ENCODE measurements at places on chromosomes 6 and 20.

DNA sequence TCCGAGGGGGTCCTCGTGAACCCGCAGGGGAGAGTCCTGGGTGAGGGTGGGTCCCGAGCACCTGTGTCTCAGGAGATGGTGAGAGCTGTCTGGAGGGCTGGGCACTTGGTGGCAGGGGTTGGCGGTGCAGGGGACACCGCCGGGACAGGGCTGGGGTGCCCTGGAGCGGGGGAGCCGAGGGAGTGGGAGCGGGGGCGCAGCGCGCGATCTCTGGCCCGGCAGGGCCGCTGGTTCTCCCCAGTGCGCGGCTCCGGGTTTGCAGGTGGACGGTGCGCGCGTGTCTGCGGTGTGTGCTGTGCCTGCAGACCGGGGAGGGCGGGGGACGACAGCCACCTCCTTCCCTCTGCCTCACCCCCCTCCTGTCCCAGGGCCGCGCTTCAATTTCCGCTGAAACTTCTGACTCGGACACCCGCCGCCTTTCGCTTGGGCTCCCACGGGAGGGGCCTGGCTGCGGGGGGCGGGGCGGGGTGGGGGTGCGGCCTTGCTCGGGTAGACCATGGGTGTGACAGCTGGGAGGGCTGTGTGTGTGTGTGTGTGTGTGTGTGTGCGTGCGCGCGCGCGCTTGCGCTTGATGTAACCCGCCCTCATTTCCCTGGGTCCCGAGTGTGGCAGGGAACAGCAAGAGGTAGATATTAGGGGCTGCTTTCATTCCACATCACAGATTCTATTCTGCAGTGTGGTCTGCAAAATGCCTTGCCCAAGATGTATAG is 1.2 kb downstream of the TRIB3 start:
- peak; percentile 15 for DNase-seq

DNA sequence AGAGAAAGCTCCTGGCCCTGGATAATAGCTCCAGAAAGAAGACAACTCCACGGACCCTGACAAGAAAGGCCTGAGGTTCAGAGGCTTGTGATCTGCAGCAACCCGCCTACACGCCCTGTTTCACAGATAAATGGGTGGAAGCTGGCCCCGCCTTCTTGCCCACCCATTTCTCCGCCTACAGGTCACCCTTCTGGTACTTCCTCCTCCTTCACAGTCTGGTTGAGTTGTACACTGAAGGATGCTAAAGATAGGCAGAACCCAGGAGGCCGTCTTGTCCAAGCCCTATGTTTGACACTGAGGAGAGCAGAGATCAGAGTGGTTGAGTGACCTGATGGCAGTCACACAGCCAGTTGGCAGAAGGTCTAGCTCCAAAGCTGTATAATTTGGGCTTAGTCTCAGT is 34.2 kb upstream of the MDGA1 start:
- peak; percentile 2 for DNase-seq

DNA sequence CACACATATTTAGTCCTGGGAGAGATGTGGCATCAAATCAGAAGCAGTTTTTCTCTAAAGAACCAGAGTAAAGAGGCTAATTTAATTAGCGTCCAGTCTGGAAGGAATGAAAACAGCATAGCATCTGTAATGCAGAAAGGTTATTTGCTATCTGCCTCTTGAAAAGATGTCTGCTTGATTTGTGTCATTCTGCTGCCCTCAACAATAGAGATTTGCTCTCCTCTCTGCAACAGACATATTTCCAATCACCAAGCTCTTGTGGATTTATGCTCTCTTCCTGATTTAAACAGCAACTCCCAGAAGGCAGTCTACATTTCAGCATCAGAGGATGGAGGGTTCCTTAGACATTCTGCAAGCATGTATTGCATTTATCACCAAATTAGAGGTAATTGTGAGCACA is 53.5 kb upstream of the AKAP12 start:
- no peak for DNase-seq

GRCh38 chr6:6479785-6480184 is 108.7 kb upstream of the LY86 start:
- DNase-seq: no peak

DNA sequence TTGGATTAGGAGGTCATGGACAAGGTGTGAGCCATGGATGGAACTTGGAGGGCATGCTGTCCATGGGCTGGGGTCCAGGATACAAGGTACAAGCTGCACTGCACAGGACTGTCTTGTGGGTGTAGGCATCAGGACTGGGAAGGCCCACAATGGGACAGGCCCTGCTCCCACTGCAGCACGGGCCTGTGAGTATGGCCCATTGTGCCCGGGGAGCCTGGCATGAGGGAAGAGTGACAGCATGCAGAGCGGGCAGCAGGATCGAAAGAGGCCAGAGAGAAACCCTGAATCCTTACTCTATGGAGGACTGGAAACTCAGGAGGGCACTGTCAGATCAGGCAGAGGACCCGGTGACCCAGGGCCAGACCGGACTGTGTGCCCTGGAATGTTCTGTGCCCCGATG is 211.3 kb downstream of the PREX1 start:
- no peak for DNase-seq

GRCh38 chr20:45456632-45457031 is 12.9 kb upstream of the WFDC2 start:
- DNase-seq: no peak

- no peak for DNase-seq
Measured at GRCh38 chr20:46276531-46276930, 31.8 kb downstream of the CDH22 start.

DNA sequence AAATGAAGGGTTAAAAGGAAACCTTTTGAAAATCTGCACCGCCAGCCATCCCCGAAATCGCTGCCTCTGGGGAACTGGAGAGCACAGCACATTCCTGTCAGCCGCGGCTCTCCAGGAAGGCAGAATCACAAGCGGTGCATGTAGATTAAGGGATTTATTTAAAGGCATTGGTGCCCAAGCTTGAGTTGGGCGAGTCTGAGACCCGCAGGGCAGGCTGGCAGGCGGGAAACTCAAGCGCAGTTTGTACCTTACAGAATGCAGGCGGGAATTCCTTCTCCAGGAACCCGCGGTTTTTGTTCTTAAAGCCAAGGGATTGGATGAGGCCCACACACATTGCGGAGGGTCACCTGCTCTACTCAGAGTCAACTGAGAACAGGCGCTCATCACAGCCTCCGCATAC is 10.8 kb downstream of the GPR31 start:
- DNase-seq: no peak

DNA sequence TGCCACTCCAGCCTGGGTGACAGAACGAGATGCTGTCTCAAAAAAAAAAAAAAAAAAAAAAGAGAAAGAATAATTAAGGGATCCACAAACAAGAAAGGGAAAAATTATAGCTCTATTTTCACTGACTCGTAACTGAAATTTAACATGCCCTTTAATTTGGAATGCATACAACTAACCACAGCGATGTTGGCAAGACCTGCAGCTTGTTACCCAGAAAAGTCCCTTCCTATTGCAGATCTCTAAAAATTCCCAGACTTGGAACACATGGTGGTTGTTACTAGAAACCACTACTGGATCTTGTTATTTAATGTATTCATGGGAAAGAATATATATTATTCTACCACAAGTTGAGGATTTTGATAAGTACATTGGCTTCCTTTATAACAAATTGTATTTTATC is 27.8 kb upstream of the SMIM28 start:
- no peak for DNase-seq

DNA sequence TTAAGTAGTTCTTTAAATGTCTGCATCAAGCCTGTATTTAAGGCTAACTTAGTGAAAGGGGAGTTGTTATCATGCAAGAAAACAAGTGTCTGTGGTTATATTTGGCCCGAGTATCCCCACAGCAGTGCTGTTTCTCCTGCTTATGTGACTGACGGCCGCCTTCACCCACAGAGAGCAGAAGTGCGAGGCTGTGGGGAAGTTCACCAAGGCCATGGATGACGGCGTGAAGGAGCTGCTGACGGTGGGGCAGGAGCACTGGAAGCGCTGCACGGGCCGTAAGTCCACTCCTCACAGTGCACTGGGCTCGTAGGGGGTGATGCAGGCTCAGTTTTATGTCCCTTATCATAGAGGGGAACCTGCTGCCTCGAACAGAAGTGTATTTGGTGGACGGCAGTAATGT is 53.2 kb upstream of the SYNJ2 start:
- no peak for DNase-seq

- DNase-seq: no peak
Measured at GRCh38 chr6:21707524-21708319, 114.2 kb downstream of the SOX4 start.

DNA sequence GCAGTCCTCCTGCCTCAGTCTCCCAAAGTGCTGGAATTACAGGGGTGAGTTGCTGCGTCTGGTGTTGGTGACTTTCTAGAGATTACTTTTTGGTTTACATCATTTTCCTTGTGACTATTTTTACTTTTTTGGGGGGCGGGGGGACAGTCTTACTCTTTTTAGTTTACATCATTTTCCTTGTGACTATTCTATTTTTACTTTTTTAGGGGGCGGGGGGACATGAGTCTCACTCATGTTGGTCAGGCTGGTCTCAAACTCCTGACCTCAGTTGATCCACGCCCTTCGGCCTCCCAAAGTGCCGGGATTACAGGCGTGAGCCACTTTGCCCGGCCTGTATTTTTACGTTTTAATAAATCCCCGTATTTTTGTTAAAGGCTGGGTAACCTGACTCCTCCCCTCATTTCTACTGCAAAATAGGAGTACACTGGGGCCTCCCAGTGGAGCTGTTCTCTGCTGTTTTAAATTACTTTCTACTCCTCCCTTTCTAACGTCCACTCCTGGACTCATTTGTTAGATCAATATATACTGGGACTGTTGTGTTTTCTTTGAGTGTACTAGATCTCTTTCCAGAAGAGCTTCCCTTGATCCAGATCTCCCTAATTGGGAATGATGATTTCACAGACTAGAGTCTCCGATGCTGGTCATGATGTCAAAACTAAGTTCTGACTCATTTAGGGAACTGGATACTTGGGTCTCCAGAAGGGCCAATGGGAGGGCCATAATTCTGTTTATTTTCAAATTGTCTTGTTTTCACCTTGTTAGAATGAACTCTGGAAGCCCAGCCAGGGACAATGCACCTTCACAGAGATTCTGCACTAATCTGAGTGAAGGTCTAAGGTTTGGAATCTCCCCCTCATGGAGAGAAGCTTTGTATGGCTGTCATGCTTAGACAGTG is 9.2 kb downstream of the HSPA1B start:
- DNase-seq: no peak

- no peak for DNase-seq
Measured at GRCh38 chr20:50713657-50714101, 17.7 kb upstream of the PARD6B start.

- DNase-seq: no peak
Measured at GRCh38 chr6:32947552-32948465, 5.1 kb downstream of the HLA-DMA start.

DNA sequence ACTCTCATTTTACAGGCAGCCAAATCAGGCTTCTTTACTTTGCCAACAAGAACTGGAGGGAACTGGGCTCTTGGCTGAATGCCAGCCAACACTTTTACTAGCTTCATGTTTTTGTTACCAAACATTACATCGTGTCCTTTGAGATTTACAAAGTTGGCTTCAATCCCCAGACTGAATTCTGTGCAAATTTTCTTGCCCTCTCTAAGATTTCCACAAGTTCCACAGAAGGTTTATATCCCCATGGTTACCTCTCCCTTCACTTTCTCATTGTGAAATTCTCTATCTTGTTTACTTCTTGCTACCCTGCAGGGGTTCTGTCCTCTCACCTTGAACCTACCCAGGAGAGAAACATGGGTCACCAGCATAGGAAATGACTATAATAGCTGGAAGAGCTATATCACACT is 37.6 kb upstream of the PLCB1 start:
- no peak for DNase-seq

DNA sequence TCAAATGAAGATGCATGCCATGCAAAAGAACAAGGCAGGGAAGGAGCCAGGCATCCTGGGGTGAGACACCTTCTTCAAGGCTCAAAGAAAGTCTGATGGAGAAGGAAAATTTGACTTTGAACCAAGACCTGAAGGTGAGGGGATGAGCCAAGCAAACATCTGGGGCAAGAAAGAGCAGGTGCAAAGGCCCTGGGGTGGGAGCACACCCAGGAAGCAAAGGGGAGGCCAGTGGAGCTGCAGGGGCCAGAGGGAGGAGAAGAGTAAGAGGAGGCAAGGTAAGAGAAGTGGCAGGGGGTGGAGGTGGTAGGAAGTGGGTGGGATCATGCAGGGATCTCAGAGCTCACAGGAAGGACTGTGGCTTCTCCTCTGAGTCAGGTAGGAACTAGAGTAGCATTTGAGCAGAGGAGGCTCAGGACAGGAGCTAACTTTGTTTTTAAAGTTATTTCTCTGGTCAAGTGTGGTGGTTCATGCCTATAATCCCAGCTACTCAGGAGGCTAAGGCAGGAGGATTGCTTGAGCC is 49.6 kb downstream of the SLC13A3 start:
- no peak for DNase-seq

DNA sequence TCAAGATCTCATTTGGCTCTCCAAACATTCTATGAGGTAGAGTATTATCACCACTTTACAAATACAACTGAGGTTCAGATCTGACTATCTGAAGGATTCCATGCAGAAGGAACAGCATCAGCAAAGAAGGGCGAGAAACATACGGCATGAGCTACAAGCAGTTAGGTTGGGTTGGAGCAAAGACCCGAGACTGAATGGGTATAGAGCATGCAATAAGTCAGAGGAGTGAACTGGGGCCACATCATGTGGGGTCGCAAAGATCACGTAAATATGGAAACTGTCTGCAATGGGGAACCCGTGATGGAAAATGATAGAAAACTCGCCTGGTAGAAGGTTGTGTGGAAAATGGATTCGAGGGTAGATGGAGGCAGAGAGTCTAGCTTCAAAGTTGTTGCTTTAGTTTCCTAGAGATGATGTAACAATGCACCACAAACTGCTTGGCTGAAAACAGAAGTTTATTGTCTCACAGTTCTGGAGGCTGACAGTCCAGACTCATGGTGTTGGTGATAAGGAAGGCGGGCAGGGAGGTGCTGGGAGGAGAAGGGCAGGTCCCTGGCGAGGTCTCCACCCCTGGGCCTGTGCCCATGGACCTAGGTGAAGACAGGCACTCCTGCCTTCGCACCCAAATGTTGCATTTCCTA is 44.3 kb upstream of the BCLAF1 start:
- no peak for DNase-seq

DNA sequence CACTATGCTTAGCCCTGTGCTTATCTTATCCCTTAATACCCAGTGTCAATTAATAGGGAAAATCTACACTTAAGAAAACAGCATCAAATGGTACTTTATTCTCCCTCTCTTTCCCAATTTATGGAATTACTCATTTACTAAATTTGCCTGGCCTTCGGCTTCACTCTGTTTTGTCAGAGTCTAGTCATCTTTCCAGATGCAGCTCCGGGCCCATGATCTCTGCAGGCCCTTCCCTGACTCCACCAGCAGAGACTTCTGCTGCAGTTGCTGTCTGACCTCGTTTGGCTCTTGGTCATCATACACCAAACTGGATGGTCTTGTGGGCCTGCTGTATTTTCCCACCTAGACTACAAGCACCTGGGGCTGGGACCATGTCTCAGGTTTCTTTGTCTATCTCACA is 27.4 kb downstream of the MRS2 start:
- no peak for DNase-seq

GRCh38 chr20:11716239-11716944 is 201.3 kb upstream of the BTBD3 start:
- no peak for DNase-seq

All from nucleus accumbens (tissue), 56 donors.